ENCODE measurements at places on chromosomes 12 and 14. TPM values are rescaled to one million over a fixed set of nuclear protein-coding genes. Genes with fewer than 3 reads are reported as not detected.
A peak's percentile ranks its signal among the peaks of the same experiment; 100 is the strongest.

OTOGL gene
- 0.31 TPM for total RNA-seq

DNA sequence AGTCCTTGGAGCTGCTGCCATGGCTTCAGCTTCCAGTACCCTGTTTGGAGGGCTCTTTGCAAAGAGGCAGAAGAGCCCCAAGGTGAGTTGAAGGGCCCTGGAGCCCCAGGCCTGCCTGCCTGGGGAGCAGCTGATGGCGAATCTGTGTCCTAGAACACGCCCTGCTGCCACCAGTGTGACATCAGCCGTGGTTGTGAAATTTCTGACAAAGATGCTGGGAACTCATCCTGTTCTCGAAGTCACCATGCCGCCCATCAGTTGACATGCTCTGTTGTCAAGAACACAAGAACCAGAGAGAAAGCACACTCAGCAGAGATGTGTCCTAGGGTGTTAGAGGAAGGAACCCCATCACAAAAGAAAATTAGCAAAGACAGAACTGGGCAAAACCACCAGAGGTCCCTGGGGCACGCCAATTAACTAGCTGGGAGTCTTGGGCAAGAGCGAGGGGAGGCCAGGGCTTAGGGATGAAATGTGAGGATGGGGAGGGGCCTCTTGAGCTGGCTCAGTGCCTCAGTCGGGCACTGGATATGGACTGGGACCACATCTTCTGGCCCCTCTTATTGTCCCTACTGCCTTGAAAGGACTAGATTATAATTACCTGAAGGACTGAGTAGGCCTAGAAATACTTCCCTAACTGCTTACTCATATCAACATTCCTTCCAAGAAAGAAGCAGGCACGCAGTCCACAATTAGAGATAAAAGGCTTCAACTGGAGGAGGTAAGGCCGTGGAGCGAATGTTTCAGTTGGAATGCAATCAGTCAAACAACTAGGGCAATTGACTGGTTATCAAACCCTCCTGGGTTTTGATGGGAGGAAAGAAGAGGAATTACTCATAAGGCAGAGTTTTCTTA lies 163.1 kb downstream of the CACNA1C start:
- DNase-seq: no peak
- no peaks in the 10 kb centered on the region for H3K36me3 ChIP-seq
- H3K27ac ChIP-seq: no peak overlapping the region
- peaks cover 24% of the 10 kb centered on the region for H3K4me1 ChIP-seq
- H3K27me3 ChIP-seq: peaks cover 8% of the 10 kb centered on the region

DNA sequence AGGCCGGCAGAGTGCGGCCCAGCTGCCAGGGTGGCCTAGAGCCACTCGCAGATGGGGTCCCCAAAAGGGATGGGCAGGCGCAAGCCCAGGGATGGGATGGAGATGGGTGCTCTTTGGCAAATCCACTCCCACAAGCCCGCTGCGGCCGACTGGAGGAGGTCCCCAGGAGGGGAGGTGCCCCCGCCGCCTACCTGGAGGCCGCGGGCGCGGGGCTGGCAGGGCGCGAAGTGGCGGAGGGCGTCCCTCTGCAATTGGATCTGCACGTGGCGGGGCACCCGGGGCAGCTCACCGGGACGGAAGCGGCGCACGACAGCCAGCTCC lies 730 bp downstream of the PPP1R3E start:
- H3K4me1 ChIP-seq: peaks cover 18% of the 10 kb centered on the region
- peak overlapping the region; percentile 91 for H3K27ac ChIP-seq
- peak overlapping the region; percentile 79 for H3K4me3 ChIP-seq
- peaks cover 1% of the 10 kb centered on the region for H3K36me3 ChIP-seq

DNA sequence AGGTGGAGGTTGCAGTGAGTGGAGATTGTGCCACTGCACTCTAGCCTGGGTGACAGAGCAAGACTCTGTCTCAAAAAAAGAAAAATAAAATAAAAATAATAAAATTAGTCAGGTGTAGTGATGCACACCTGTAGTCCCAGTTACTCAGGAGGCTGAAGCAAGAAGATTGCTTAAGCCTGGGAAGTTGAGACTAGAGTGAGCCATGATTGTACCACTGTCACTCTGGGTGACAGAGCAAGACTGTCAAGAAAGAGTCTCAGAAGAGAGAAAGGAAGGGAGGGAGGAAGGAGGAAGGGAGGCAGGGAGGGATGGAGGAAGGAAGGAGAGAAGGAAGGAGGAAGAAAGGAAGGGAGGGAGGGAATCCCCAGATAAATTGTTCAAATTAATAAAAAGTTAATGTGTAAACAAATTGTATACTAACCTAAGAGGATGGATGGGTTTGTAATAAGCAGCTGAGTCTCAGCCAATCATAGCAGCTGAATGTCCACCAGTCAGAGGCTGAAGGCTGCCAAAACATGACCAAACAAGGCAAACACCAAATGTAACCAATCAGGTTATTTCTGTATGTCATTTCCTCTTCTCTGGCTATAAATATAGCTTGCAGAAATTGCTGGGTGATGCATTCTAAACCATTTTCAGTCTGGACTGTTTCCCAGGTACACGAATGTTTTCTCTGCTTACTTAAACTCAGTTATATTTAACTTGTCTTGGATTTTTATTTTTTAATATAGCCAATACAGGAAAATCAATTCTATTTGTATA lies 6.1 kb upstream of the CDCA4 start:
- DNase-seq: no peak
- H3K27ac ChIP-seq: no peak overlapping the region
- no peak overlapping the region for H3K4me3 ChIP-seq

- H3K4me3 ChIP-seq: no peak overlapping the region
- no peak overlapping the region for H3K27ac ChIP-seq
- no peaks in the 10 kb centered on the region for H3K27me3 ChIP-seq
- no peak for DNase-seq
Measured at GRCh38 chr14:78823035-78823434, 652.9 kb downstream of the NRXN3 start.

DNA sequence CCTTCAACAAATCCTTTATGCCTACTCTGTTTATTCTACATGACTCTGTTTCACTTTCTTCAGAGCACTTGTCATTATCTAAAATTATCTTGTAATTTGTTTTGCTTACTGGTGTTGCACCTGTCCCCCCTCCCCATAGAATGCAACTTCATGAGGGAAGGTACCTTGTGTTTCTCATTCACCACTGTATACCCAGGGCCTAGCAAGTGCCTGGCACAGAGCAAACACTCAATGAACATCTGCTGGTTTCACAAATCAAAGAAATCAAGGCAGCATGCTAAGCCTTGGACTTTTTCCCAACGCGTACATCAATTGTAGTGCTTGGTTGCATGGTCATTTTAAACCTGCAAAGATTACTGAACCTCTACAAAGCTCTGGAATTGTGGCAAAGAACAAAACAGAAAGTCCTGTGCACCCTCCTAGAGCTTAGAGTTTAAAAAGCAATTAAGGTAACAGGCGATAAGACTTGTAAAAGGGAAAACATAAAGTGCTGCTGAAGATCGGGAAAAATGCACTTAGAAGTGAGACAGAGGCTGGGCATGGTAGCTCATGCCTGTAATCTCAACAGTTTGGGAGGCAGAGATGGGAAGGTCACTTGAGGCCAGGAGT lies 479.1 kb downstream of the MED13L start:
- peaks cover 21% of the 10 kb centered on the region for H3K4me1 ChIP-seq
- H3K36me3 ChIP-seq: no peaks in the 10 kb centered on the region
- no peak for DNase-seq
- no peak overlapping the region for H3K4me3 ChIP-seq

- H3K27ac ChIP-seq: peak overlapping the region; percentile 97
- no peak for DNase-seq
- H3K4me1 ChIP-seq: peaks cover 34% of the 10 kb centered on the region
- H3K27me3 ChIP-seq: no peaks in the 10 kb centered on the region
- peak overlapping the region; percentile 97 for H3K4me3 ChIP-seq
Measured at GRCh38 chr12:50505675-50506530, 1.1 kb downstream of the DIP2B start.

GRCh38 chr12:103751171-103751570 lies 89.9 kb downstream of the NT5DC3 start:
- H3K4me1 ChIP-seq: no peaks in the 10 kb centered on the region
- H3K4me3 ChIP-seq: no peak overlapping the region
- H3K27me3 ChIP-seq: no peaks in the 10 kb centered on the region
- no peaks in the 10 kb centered on the region for H3K36me3 ChIP-seq
- no peak for DNase-seq

DNA sequence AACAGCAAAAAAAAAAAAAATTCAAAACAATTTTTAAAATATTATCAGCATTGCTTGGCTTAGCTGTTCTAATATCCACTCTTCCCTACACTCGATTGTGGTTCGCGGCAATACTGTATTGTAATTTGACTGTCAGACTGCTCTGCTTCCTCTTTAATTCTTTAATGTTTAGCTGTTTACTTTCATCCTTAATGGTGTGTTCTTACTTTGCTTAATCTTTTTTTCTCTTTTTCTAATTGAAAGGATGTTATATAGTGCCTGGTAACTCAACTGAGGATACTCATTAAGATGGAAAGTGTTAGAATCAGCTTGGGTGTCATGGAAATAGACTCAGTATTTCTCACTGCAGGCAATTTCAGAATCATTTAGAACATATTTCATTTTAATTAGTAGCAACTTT lies 2.0 kb downstream of the ANO4 start:
- no peak overlapping the region for H3K27ac ChIP-seq
- H3K27me3 ChIP-seq: peaks cover 22% of the 10 kb centered on the region
- no peaks in the 10 kb centered on the region for H3K4me1 ChIP-seq
- H3K4me3 ChIP-seq: no peak overlapping the region
- no peaks in the 10 kb centered on the region for H3K36me3 ChIP-seq

DNA sequence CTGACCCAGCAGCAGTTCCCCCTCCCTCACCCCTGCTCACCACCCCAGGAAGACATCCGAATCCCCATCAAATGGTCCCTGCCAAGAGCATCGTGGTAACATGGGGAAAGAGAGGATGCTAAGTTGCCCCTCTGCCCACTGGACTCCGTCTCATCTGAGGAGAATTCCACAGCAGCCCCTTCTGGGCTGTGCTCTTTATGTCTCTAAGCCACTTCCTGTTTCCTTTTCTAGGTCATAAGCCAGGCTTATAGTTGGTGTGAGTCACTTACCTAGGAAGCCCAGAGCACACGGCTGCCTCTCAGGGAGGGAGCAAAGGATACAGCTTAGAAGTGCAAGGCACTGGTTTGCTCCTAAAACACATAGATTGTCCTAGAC lies 76.0 kb downstream of the VCPKMT start:
- H3K27ac ChIP-seq: no peak overlapping the region
- H3K4me3 ChIP-seq: no peak overlapping the region
- DNase-seq: no peak
- H3K27me3 ChIP-seq: no peaks in the 10 kb centered on the region
- H3K36me3 ChIP-seq: no peaks in the 10 kb centered on the region
- peaks cover 2% of the 10 kb centered on the region for H3K4me1 ChIP-seq

GRCh38 chr12:18868717-18869116 lies 130.8 kb downstream of the CAPZA3 start:
- H3K4me3 ChIP-seq: no peak overlapping the region
- DNase-seq: no peak
- no peaks in the 10 kb centered on the region for H3K27me3 ChIP-seq
- no peak overlapping the region for H3K27ac ChIP-seq
- H3K36me3 ChIP-seq: peaks cover 2% of the 10 kb centered on the region

GRCh38 chr12:101819467-101819866 lies 11.3 kb downstream of the GNPTAB start:
- H3K36me3 ChIP-seq: no peaks in the 10 kb centered on the region
- no peak for DNase-seq
- H3K27me3 ChIP-seq: no peaks in the 10 kb centered on the region
- no peak overlapping the region for H3K27ac ChIP-seq

- no peaks in the 10 kb centered on the region for H3K27me3 ChIP-seq
- H3K4me1 ChIP-seq: peaks cover 30% of the 10 kb centered on the region
- H3K36me3 ChIP-seq: no peaks in the 10 kb centered on the region
Measured at GRCh38 chr14:87994974-87995373, 2.0 kb upstream of the GALC start.

DNA sequence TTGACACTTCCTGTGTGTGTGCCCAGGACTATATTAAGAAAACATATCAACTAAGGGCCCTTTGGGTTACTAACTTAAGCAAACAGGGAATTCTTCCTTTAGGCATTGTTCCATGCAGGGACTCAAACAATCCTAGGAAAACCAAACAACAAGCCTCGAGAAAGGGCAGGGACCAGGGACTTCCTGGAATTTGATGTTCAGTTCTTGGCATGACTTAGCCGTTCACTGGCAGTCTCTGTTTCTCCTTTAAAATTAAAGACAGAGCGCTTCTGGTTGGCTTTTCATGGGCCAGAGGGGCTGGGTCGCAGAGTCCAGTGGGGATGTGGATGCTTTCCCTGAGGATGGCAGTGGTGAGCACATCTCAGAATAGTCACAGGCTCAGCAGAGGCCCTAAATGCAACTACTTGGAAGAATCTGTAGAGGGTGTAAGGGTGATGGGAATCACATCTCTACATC lies 35.2 kb downstream of the RNFT2 start:
- H3K4me3 ChIP-seq: no peak overlapping the region
- no peaks in the 10 kb centered on the region for H3K27me3 ChIP-seq
- H3K27ac ChIP-seq: no peak overlapping the region
- peaks cover 9% of the 10 kb centered on the region for H3K36me3 ChIP-seq

- no peak overlapping the region for H3K4me3 ChIP-seq
- no peak overlapping the region for H3K27ac ChIP-seq
- DNase-seq: no peak
- peaks cover 7% of the 10 kb centered on the region for H3K4me1 ChIP-seq
- no peaks in the 10 kb centered on the region for H3K36me3 ChIP-seq
- no peaks in the 10 kb centered on the region for H3K27me3 ChIP-seq
Measured at GRCh38 chr14:32637582-32637981, 301.1 kb upstream of the NPAS3 start.

GRCh38 chr14:36264107-36264506 lies 56.3 kb downstream of the MBIP start:
- H3K27ac ChIP-seq: no peak overlapping the region
- peaks cover 77% of the 10 kb centered on the region for H3K27me3 ChIP-seq
- H3K4me3 ChIP-seq: no peak overlapping the region
- DNase-seq: no peak
- H3K4me1 ChIP-seq: no peaks in the 10 kb centered on the region

DNA sequence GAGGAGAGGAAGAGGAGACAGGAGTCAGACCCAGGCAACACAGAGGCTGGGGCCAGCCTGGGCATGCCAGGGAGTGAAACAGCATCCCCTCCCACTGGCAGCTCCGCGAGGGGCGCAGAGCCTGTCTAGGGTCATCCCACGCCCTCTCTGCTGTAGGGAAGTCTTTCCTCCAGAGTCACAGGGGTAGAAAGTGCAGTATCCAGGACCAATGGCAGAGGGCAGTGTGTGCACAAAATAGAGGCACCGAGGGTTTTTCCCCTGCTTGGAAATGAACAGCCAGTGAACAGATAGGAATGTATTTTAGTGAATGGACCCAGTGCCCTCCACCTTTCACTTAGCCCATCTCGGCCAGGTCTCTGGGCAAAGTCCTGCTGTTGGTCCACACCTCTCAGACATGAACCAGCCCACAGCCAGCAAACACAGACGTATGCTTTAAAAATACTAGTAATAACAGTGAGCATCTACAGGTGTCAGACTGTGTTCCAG lies 9.4 kb upstream of the KRT74 start:
- H3K36me3 ChIP-seq: no peaks in the 10 kb centered on the region
- peak; percentile 49 for DNase-seq
- no peak overlapping the region for H3K4me3 ChIP-seq
- peaks cover 56% of the 10 kb centered on the region for H3K27me3 ChIP-seq
- no peaks in the 10 kb centered on the region for H3K4me1 ChIP-seq

- no peak for DNase-seq
- H3K4me1 ChIP-seq: no peaks in the 10 kb centered on the region
- no peak overlapping the region for H3K4me3 ChIP-seq
- peaks cover 34% of the 10 kb centered on the region for H3K36me3 ChIP-seq
- no peak overlapping the region for H3K27ac ChIP-seq
Measured at GRCh38 chr12:42118136-42118879, 26.4 kb downstream of the GXYLT1 start.

All from progenitor cell of endocrine pancreas (in vitro differentiated cells).